H9 (cell line): ENCODE measurements at places on chromosomes 4 and X. TPM values are rescaled to one million over a fixed set of nuclear protein-coding genes. Genes with fewer than 3 reads are reported as not detected.

- peak; percentile 61 for DNase-seq
These were observed 345.1 kb upstream of the TACR3 start for GRCh38 chr4:104064646-104065577.

- no peak for DNase-seq
These were observed 780.0 kb upstream of the MAGEB2 start for GRCh38 chrX:29435396-29435795.

DNA sequence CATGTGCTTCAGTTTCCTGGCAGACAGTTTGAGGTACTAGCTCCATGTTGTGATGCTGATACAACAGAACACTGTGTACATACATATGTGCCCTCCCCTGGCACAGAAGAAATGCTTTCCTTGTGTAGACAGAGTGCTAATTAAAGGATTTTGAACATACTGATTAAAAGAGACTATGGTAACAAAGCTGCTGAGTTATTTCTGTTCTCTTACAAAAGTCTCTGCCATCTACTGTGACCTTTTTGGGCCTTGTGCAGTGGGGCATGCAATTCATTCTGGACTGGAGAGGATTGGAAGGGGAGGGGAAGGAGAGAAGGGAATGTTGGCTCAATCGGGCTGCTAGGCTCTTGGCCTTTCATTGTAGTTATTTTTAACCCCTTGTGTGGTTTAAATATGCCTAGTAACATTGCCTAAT lies 6.0 kb downstream of the PDLIM5 start:
- DNase-seq, result no peak

- no peak for DNase-seq
These were observed 98.2 kb upstream of the HHIP start for GRCh38 chr4:144547678-144548298.

- DNase-seq, result no peak
These were observed 53.6 kb downstream of the BLTP1 start for GRCh38 chr4:122205687-122206086.

GRCh38 chr4:27068151-27068867 lies 207.7 kb downstream of the STIM2 start:
- DNase-seq, result no peak

DNA sequence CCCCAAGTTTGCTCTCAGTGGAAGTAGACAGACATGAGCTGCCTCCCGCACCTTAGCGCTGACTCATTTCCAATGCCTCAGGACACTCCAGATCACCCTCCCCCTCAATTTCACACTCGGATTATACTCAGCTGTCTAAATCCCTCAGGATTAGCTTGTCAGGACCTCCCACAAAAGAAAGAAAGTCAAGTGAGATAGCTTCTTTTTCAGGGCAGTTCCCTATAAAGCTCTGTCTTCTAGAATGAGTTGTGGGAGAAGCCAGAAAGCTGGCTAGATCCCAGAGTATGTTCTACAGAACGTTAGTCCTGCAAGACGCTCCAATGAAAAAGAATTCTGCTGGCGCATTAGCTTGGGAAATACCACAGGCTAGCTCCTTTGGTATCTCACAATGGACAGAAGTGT lies 51.2 kb upstream of the MTNR1A start:
- no peak for DNase-seq

DNA sequence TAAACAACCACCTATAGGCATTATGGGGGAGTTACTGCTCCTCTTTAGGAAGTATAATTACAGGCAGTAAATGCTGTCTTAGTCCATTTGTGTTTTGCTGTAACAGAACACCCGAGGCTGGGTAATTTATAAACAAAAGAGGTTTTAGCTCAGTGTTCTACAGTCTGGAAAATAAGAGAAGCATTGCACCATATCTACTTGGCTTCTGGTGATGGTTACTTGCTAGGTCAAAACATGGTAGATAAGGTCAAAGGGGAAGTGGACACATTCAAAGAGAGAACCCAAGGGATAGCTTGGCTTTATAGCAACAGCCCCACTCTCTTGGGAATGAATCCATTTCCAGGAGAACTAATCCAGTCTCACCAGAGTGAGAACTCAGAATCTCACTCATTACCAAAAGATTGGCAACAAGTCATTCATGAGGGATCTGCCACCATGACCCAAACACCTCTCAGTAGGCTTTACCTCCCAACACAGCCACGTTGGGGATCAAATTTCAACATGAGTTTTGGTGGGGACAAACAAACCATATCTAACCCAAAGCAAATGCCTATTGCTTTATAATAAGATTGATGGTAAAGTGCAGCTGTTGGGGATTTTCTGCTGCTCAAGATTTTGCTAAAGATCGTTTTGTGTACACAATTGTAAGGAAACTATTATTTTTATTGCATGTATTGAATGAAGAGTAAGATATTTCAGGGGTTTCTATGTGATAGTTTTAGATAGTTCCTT lies 32.6 kb downstream of the STAG2 start:
- no peak for DNase-seq

GRCh38 chrX:95145848-95146490 lies 1472.0 kb downstream of the FAM133A start:
- peak; percentile 23 for DNase-seq

GRCh38 chrX:50716706-50717105 lies 97.3 kb downstream of the SHROOM4 start:
- DNase-seq, result no peak

DNA sequence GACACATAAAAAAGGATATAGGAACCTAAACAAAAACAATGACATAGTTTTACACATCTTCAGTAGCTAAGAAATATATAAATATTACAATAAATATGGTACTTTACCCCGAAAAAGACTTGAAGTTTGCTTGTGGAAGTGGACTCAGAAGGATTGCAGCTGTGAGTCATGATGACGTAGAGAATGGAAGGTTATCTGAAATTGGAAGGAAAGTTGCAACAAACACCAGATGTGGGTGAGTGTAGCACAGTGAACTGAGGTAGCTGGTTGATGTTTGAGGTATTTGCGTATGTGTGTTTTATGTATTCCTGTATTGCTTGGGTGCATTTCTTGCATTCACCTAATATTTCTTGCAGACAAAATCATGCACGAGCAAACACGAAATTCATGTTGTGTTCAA lies 113.0 kb downstream of the ARX start:
- DNase-seq, result no peak

- no peak for DNase-seq
These were observed 18.1 kb downstream of the CCSER1 start for GRCh38 chr4:90145319-90145718.

DNA sequence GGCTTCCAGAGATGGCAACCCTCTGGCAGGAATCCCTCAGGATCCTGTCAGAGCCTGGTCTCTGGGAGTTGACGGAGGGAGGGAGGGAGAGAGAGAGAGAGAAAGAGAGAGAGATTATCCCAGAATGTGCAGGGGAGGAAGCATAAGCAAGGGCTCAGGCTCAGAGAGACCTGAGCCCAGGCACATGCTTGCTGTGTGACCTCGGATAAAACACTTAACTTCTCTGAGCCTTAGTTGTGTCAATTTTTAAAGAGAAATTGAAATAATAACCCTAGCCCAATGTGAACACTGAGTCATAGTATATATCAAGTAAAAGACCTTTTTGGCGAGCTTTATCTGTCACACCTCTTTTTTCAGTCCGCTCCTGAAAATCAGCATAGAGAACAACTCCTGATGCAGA lies 473 bp upstream of the USP51 start:
- no peak for DNase-seq

- DNase-seq, result no peak
These were observed 795.2 kb downstream of the PCDH18 start for GRCh38 chr4:136737066-136737465.

DNA sequence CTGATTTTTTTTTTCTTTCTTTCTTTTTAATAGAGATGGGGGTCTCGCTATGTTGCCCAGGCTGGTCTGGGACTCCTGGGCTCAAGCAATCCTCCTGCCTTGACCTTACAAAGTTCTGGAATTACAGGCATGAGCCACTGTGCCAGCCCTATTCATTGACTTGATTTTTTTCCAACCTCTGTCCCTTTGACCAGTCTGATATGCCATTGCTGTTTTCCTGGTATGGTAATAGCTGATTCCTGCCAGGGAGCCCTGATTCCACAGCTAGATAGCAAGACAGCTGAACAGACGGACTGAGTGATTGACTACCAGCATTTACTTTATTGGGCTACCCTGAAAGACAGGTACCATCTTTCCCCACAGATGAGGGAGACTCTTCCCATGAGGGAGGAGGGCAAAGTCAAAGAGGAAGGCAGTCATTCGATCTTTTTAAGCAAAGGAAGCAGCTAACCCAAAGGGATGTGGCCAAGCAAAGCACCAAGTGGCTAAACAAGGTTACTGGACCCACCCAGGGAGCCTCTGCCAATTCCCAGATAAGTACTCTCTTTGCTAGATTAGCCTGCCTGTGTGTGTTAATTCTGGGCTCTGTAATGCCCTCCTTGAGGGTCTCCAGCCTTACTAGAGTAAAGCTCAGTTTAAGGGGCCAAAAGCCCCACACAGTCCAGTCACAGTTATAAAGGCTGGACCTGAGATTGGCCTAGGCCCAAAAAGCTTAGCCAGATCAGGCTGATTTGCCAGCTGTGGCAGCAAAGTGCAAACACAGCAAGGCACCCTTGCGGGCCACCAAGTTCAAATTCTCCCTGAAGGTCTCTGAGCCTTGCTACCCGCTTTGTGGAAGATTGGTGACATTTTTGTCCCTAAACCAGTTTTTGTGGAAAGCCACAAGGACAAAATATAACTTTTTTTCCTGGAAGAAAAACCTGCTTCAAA lies 192.4 kb upstream of the GPC4 start:
- DNase-seq, result no peak

Gene FABP2
- not detected in 2 replicates for total RNA-seq

Gene KIAA1210
- total RNA-seq, result not detected in 2 replicates

Gene MED12
- total RNA-seq, result 30.8 and 33.0 TPM in 2 replicates

Gene MMGT1
- 22.5 and 22.6 TPM in 2 replicates for total RNA-seq

Gene REELD1
- not detected in 2 replicates for total RNA-seq

Gene TRIM60
- not detected in 2 replicates for total RNA-seq

Gene FAM200B
- 19.6 and 20.3 TPM in 2 replicates for total RNA-seq

Gene CLDN34
- 0.31 and 0.39 TPM in 2 replicates for total RNA-seq

Gene IL21
- total RNA-seq, result not detected in 2 replicates

Gene ETDB
- total RNA-seq, result not detected in 2 replicates

Gene PLK4
- 36.4 and 40.2 TPM in 2 replicates for total RNA-seq
